ENCODE measurements at places on chromosomes 5 and 9.

GRCh38 chr9:24487946-24488345 is 57.8 kb downstream of the IZUMO3 start:
- no peak for DNase-seq

DNA sequence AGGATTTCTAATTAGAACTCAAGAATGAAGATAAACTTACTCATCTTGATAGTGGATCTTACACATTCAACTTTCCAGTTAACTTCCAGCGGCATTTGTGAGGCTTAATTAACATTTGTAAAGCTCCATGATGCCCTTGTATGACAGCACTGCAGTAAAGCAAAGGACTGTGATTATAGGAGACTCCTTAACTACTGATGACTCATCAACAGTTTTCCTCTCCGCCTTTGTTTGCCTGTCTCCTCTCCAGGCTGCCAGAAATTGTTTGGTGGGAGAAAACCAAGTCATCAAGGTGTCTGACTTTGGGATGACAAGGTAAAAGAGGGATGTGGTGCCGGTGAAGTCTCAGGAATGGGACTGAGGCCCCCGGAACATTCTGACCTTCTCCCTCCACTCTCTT is 20.4 kb upstream of the CYFIP2 start:
- DNase-seq = no peak

DNA sequence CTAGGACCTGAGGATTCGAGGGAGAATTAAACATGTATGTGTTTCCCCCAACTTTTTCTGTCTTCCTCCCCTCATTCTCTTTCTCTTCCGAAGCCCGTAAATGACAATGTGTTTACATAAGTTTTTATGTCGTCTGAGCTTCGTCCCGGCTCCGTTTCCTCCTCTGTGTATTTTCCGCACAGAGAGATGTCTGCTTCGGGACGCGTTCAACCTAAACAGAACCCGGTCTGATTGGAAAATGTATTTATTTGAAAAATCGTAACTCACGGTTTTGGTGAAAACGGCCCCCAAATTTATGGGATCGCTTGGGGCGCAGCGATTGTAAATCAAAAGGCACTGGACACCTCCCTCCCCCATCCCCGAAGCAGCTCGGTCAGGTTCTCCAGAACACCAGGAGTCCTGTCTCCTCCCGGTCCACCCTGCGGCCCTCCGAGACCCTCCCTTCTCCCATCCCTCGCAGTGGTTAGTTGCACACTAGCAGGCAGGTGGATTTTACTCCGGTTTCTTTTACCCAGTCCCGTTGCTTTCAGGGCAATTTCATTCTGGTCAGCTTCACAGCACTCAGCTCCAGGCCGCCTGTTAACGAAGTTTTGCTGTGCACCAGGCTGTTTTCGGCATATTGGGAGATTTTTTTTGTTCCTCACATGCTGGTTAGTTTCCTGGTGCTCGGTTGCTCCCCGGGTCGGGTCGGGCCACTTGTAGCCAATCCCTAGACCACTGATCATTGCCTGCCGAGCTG is 5.8 kb upstream of the HAND1 start:
- DNase-seq = no peak

DNA sequence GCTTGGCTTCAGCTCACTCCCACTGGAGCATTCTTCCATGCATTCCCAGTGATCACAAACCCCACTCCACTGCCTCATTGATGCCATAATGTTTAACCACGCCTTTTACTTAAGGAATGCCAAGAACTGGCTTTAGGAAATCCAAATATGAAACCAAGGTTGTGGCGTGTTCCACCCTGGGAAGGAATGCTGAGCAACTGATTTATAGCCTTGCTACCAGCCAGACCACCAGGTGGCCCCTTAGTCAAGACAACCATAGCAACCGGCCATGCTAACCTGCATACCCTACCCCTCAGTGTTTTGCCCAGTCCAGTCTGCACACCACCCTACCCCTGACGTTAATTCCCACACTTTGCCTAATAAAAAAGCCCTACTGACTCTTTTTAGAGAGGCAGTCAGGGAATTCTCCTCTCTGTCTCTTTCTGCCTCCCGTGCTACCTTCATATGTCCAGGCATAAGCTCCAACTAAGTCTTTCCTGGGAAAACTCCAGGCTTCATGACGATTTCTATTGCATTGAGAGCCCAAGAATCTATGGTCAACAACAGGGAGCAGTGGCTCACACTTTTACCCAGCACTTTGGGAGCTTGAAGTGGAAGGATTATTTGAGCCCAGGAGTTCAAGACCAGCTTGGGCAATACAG is 27.0 kb upstream of the PRRC2B start:
- no peak for DNase-seq

DNA sequence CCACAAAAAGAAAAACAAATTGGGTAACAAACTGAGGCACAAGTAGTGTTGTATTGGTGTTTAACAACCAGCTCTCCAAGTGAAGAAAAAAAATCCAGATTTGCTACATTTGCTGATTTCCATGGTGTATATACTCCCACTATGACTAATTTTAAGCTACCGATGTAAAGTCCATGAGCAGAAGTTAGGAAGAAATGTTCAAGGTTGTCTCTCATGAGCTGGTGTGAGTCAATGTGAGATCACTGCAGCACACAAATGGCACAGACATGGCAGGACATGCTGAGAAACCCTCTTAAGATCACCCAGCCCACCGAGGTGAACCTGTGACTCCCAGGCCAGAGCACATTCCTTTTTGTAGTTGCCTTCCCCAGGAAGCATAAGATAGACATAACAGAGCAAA is 36.2 kb downstream of the SLC44A1 start:
- no peak for DNase-seq

DNA sequence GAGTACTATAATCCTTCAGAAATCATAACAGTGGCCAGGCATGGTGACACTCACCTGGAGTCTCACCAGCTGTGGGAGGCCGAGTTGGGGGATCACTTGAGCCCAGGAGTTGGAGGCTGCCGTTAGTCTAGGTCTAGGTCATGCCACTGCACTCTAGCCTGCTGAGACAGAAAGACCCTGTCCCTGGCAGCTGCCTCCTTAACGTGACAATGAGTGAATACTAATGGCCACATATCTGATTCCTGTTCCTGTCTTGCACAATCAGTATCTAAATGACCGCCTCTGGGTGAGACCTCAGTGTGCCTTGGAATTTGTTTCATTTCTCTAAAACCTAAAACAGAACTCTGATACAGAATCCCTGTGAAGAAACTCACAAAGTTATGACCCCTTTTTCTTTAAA is 131.0 kb upstream of the DAB2 start:
- DNase-seq = no peak

DNA sequence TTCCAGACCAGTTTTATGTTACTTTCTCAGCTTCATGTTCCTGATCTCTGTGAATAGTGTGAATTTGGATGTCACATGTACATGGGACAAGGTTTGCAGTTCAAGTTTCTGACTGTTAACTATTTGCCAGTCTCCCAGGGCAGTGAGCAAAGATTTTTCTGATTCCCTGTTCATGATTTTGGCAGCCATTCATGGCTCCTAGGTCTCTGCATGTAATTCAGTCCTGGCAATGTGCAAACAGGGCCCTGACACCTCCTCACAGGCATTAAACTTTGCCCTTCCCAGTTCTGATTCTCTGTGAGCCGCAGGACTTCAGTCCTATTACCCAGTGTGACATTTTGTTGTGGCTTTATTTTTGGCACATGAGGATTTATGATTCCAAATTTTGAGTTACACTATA is 349.7 kb downstream of the ARRDC3 start:
- no peak for DNase-seq

DNA sequence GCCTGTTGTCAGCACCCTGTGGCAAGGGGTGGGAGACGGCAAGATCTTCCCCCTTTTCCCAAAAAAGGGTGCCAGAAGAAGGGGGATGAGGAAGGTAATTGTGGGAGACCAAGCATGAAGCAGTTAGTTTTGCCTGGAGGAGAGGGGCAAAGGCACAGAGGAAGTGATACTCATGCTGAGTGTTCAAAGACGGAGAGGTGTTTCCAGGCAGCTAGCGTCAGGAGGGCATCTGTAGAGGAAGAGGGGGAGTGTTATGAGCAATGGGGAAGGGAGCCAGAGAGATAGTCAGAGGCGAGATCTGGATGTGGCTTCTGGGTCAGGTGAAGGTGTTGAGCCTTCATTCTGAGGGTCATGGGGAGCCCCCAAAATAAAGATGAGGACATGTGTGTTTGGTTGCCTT is 26.9 kb upstream of the ADAM19 start:
- DNase-seq = no peak

- no peak for DNase-seq
Measured at GRCh38 chr9:112945620-112946208, 55.0 kb upstream of the SLC46A2 start.

DNA sequence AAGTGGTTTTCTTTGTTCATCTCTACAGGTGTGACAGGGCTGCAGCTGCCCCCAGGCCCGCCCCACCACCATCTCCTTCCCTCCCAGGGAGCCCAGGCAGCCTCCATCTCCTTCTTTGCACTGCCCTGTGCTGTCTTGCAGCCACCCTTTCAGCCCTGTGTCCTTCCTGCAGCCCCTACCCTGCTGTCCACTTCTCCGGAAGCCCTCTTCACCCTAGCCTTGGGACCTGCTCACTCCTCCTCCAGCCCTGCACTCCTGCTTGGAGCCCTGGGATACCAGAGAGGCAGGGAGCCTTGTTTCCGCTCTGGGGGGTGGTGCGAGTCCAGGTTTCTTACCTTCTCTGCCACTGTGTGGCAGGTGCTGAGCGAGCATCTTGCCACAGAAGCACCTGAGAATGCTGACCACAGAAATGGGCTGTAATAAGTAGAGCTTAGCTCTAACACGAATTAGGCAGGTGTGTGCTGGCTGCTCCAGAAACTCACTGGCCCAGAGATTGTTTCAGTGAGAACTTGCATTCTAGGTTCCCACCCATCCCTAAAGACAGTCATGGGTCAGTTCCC is 51.3 kb upstream of the GADD45G start:
- peak; percentile 63 for DNase-seq

DNA sequence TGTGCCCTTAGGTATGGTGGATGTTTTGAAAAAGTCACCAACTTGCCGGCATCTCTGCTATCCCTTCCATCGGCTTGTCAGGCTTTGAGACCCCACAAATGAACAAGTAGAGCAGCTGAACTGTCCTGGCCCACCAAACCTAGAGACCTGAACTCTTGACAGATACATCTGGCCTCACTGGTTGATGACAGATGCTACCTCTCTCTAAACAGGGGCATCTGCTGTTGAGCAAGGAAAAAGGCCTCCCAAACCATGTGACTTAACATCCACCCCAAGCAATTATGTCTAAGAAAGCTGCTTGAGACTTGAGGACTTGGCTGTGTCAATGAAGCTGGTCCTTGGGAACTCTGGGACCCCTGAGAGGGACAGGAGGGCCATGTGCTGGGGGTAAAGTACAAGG is 2.3 kb downstream of the CCNI2 start:
- DNase-seq = no peak

- no peak for DNase-seq
Measured at GRCh38 chr9:100170556-100170955, 71.5 kb downstream of the INVS start.

- no peak for DNase-seq
Measured at GRCh38 chr5:169164481-169164925, 136.4 kb downstream of the SLIT3 start.

GRCh38 chr5:83827111-83827557 is 106.5 kb upstream of the HAPLN1 start:
- DNase-seq = no peak

DNA sequence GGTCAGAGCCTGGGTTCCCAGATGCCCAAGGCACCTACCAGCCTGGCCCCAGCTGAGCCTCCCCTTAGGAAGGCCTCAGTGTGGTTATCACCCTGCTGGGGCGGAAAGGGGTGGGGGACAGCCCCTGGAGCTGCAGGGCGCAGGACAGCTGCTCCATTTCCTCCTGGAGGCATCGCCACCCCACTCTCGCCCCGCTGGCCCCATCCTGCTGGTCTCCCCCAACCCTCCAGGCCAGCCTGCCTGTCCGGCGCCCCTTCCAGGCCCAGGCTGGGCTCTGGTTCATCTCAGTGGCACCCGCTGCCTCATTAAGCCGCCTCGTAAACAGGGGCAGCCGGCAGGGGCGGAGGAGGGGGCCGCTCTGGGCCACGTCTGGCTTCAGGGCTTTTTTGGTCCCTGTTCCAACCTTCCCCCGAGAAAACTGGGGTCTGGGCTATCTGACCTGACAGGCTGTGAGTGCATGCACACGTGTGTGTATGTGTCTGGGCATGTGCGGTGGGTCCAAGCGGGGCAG is 30.8 kb upstream of the ENHO start:
- no peak for DNase-seq

- no peak for DNase-seq
Measured at GRCh38 chr9:6214903-6215302, 704 bp upstream of the IL33 start.

DNA sequence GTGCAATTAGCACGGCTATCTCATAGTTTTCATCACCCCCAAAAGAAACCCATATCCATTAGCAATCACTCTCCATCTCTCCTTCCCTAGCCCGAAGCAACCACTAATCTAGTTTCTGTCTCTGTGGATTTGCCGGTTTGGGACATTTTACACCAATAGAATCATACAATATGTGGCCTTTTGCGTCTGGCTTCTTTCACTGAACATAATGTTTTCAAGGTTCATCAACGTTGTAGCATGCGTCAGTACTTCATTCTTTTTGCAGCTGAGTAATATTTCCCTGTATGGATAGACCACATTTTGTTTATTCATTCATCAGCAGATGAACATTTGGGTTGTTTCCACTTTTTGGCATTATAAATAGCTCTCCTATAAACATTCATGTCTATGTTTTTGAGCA is 75.4 kb upstream of the TBC1D2 start:
- DNase-seq = no peak

GRCh38 chr5:58060996-58061395 is 398.9 kb downstream of the PLK2 start:
- DNase-seq = no peak

- DNase-seq = no peak
Measured at GRCh38 chr5:58116346-58116745, 343.5 kb downstream of the PLK2 start.

GRCh38 chr5:1113332-1113690 is 1.4 kb upstream of the SLC12A7 start:
- no peak for DNase-seq

DNA sequence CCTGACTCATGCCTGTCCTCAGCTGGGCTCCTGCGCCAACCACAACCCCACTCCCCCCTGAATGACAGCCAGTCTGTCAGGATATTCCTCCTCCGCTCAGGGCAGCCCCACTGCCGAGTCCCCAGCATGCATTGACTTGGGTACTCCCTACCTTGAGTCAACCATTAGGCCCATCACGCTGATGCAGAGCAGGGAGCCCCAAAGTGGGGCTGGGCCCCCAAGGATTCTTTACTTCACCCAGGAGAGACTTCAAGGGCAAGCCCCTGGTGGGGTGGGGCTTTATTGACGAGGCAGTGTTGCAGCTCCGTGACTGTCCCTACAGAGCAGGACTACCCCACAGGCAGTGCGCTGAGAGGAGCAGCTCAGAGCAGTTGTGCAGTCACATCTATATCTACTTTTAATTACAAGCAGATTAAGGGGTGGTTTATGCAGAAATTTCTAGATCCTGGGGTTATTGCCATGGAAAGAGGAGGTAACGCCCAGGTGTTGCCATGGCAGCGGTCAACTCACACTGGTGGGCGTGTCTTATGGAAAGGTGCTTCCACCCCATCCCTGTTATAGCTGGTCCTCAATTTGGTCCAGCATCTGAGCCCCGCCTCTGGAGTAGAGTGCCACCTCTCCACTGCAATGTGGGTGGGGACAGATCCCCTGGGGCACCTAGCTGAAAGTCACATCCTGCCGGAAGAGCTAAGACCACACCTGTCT is 32.1 kb upstream of the FCN1 start:
- no peak for DNase-seq

GRCh38 chr9:69549310-69550202 is 122.6 kb downstream of the APBA1 start:
- peak; percentile 20 for DNase-seq
